ENCODE measurements at places on chromosomes 13 and 19.

DNA sequence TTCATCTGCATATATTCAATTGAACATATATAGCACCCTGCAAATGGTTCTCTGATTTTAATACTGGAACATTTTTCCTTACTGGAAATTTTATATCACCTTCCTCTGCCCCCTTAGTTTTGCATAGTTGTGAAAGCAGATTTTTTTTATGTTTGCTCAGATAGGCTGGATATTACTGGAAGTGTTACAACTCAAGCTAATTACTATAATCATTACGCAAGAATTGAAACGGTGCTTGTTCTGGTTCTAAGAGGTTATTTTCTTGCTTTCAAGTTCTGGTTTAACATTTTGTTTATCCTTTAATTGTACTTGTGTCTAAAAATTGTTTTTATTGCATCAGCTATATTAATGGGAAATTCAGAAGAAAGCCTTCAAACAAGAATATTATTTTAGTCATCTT, 95.6 kb upstream of the MYO16 start:
- DNase-seq: no peak

- no peak for DNase-seq
These were observed 149.4 kb downstream of the STK24 start for GRCh38 chr13:98427331-98427995.

DNA sequence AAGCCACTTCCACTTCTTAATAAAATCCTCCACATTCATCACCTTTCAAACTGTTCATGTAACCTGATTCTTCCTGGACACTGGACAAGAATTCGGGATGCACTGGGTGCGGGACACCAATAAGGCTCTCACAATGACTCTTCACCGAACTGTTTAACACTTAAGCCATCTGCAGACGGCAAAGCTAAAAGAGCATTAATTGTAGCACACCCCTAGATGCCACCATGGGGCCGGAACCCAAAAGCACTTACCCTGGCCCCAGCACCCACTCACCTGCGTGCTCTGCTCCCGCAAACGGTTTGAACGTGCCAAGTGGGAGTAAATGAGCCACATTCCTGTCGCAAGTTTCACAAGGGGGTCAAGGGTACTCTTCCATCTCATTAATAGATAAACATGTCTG, 254.3 kb upstream of the PRR20A start:
- DNase-seq: no peak

DNA sequence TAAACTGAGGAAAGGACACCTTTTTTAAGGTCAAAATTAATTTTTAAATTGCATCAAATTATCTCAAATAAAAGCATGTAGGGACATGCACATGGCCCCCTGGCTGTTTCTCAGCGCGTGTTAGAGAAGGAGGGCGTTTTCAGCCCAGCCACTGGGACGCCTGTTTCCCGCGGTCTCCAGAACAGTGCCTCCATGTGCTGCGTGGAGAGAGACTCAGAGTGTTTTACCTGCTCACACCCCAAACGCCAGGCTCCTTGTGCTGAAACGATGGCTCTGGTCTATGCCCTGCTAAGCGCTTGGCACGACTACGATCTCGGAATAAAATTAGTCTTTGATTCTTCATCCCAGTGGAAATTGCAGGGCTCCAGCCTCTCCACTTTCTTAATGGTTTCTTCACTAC, 20.0 kb upstream of the SPACA7 start:
- no peak for DNase-seq

GRCh38 chr13:32932376-32932775, 83.8 kb upstream of the KL start:
- DNase-seq: no peak

DNA sequence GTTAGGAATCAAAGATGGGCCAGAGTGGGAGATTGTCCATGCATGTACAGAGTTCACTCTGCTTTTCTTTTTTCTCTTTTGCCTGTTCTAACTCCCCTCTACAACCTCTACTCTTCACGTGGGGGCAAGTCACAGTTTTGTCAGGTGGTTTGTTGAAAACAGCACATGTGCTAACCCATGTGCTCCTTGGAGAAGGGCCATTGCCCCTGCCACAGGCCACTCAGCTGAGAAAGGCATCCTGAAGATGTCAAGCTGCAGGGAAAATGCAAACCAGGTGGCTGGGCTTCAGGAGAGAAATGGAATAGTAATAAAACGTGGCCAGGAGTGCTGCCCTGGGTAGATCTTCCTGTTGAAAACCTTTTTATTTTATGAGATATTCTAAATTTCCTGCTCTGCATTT, 35.3 kb upstream of the SLC10A2 start:
- DNase-seq: no peak

GRCh38 chr19:16605115-16605514, 22.9 kb downstream of the MED26 start:
- DNase-seq: no peak

DNA sequence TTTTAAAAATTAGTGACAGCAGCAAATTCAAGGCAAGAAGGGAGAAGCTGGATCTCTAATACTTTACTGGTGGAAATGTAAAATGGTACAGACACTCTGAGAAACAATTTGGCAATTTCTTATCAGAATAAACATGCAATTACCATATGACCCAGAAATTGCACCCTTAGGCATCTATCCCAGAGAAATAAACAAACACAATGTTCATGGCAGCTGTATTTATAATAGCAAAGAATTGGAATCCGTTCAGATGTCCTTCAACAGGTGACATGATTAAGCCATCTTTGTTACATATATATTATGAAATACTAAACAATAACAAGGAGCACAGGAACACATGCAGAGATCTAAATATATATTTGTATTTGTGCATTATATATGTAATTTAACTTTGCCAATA, 756.5 kb downstream of the SLITRK1 start:
- no peak for DNase-seq

DNA sequence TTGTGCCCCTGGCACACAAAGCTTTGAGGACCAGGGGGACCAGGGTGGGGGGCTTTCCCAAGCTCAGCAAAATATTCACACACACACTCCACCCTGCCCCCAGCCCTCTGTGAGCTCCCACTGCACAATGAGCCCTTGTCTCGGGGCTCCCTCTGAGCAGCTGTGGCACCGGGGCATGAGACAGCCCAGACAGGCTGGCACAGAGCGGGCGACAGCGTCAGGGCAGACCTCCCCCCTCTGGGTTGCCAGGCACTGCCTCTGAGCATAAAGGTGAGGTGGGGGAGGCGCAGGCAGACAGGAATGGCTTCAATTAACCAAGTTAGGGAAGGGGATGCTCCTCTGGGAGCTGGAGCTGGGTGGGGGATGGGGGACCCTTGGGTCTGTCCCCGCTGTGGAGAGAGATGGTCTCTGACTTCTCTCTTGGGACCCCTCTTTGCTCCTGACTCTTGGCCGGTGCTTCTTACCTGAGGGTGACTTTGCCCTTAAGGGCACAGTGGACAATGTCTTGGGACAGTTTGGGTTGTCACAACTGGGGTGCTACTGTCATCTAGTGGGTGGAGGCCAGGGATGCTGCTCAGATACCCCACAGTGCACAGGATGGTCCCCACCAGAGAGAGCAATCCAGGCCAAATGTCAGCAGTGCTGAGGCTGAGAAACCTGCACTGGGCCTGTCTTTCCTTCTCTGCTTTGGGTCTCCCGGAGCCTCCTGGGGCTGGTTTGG, 30.3 kb downstream of the LYL1 start:
- no peak for DNase-seq

DNA sequence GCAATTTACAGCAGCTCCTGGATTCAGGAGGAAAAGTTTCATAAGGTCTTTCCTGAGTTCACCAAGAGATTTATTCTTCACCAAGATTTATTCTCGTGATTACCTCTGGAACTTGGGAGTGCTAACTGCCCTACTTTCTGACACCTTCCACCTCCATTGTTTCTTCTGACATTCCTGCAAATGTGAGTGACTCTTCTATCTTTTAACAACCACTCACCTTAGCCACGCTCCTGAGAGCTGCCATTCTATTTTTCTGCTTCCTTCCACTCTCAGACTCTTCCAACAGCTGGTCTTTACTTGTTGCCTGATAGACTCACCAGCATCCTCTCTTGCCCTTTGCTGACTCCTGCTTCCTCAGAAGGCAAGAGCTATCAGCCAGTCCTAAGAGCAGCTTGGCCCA, 11.5 kb upstream of the CBY2 start:
- no peak for DNase-seq

- DNase-seq: no peak
These were observed 1.6 kb downstream of the JAK3 start for GRCh38 chr19:17846146-17846545.

DNA sequence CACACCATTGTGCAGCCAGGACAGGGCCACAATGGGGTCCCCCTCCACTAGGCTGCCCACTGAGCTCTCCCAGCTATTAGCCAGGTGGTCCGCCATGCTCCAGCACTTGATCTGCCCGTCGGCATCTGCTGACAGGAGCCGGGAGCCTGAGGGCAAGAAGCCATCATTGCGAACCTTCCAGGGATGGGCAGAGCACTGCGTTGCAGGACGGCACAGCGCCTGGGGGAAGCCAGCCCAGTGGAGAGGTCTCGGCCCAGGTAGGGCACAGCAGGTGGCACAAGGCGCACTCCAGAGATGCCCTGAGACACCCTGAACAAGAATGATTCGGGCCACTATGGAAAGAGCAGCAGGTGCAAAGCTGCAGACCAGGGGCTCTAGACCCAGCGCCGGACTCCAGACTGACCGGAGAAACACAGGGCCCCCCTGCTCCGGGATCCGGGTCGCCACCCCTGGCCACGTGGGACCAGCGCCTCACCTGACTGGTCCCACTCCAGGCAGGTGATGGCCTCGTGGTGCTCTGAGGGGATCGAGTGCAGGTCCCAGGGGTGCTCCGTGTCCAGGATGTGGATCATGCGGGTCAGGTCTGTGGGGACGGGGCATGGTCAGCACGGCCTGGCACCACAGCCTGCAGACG, 3.2 kb downstream of the MED16 start:
- no peak for DNase-seq

DNA sequence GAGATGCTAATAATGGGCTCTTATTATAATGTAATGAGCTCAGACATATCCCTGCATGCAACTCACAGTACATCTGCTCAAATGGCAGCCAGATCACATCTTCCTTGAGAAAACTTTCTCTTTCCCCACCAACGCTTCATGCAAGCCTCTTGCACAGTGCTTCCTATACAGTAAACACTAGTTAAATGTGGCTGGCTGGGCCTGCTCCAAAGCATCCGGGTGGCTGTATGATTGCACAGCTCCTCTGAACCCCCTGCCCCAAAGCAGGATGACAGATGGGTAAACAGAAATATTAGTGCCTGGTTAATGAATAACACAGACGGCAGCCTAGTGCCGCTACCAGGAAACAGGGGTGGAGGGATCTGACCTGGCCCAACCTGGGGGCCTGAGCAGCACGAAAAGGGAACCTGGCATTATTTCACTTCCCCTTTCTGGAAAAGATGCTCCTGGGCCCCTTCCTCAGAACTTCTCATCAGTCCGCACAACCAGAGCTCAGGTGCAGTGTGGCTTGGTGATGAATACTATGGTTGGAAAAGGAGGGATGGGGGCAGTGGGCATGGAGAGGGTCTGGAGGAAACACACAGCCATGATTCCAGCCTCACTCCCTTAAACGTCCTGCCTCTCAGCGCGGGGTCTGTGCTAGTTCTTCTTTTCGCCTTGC, 10.8 kb downstream of the FFAR2 start:
- no peak for DNase-seq

GRCh38 chr19:14021474-14021873, 6.5 kb upstream of the RLN3 start:
- no peak for DNase-seq

DNA sequence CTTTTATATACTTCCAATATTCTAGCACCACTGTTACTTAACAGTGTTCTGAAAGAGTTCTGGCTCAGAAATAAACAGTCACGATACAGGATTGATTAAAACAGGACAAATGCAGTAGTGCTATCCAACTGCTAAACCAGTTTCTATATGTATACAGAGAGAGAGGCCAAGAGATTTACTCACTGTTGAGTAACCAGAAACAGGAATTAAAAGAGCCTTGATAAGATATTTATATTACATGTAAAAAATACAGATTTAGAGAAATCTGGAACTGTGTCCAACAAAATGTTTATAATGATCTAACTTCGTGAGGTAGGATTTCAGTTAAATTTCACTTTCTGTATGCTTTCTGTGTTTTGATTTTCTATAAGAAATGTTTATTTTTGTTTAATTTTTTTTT, 116.6 kb downstream of the CDK8 start:
- DNase-seq: no peak

- no peak for DNase-seq
These were observed 175.6 kb upstream of the SLITRK6 start for GRCh38 chr13:85974608-85975366.

DNA sequence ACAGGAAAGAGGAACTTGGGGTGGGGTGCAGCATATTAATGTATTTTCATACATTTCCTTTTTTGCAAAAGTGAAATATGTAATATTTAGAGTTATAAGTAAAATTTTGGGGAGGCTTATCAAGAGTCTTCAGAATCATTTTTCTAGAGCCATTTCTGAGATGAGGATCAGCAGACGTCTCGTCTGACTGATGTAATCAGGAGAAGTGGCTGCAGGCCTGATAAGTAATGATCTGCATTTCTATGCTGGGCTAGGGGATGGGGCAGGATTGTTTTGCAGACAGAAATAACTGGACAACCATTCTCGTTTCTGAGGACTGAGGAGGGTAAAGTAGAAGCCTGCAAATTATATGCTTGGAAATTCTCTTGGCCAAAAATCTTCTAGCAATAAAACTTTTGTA, 89.2 kb upstream of the ARGLU1 start:
- no peak for DNase-seq

DNA sequence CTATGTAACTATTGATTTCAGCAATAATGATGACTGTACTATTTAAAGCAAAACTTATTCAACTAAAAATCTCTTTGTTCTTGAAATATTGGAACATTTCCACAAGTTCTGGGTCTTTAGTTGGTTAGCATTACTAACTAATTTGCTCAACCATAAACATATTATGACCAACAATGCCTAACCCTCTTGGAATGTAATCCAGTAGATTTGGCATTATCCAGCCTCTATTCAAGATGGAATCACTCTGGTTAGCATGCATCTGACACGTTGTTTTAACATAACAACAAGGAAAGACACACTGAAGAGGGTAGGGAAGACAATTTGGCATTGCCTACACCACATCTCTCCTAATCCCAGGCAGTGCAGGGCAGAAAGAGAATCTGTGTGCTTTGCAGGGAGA, 941.3 kb upstream of the PCDH20 start:
- no peak for DNase-seq

- DNase-seq: no peak
These were observed 10.2 kb upstream of the TMEM160 start for GRCh38 chr19:47058621-47059022.

- no peak for DNase-seq
These were observed 36.2 kb downstream of the SPATA13 start for GRCh38 chr13:24196593-24197197.

DNA sequence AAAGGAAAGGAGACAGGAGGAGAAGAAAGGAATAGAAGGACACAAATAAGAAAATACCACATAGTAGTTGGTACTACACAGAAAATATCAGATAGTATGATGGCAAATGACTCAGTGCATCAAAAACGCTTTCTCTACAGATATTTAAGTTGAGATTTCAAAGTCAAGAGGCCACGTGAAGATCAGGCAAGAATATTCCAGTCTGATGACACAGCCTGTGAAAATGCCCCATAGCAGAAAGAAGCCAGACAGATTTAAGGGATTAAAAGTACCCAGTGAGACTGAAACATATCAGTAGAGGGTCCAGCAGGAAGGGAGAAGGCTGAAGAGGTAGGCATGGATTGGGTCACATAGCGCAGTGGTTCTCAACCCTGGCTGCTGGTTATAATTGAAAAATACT, 113.7 kb downstream of the VWA8 start:
- no peak for DNase-seq
